Stimulated activated naive B cell treated with anti-CD40 and anti-IgM and Interleukin-4, amounts not matched to agents 10 μg/mL and 1 μg/mL and 100 μg/mL, for 72 hours (primary cell): ENCODE measurements at places on chromosomes 5 and 9.

- DNase-seq: no peak
These were observed 72.0 kb downstream of the ACTBL2 start for GRCh38 chr5:57410374-57411320.

- DNase-seq: no peak
These were observed 619.4 kb downstream of the SLCO4C1 start for GRCh38 chr5:101676646-101677045.

- no peak for DNase-seq
These were observed 10.4 kb downstream of the CXXC5 start for GRCh38 chr5:139658501-139658927.

DNA sequence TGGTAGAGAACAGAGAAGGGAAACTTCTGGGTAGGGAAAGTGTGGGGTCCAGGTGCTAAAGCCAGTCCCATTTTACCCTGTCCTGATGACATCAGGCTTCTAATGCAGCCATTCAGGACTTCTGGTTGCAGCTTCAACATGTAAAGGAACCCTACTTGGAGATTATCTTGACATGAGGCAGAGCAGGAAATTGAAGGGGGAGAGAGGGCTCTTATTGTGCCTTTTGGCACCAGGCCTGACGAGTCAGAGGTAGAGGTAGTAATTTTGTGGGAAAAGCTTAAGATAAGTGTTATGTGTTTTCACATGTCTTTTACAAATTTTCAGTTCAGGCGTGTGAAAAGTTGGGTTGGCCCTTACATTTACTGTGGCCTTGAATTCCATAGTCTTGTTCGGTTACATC, 102.4 kb upstream of the APC start:
- DNase-seq: no peak

- no peak for DNase-seq
These were observed 58.7 kb upstream of the SPATA31C2 start for GRCh38 chr9:88197016-88197415.

DNA sequence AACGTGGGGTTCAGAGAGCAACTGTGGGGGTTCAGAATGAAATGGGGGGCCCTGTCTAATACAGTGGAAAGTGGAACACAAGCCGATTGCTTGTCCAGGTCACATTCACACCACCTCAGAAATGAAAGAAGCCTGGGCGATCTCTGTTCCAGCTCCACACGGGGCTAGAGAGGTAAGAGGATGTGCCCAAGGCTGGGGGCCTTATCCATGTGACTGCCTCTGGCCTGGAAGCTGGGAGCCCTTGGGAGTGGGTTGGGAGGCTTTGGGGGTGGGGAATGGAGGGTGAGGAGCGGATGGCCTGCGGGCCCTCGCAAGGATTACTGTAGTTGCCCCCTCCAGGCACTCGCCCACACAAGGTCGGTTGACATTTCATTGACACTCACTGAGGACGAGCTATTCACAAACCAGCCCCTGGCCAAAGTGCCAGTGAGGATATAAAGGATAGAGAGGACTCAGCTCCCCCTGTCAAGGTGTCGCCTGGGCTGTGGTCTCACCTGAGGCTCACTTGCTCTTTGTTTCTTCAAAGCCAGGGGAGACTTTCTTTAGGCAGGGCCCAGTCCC, 86.7 kb downstream of the LIFR start:
- no peak for DNase-seq

- DNase-seq: peak; percentile 73
These were observed 74.5 kb downstream of the MAPKAP1 start for GRCh38 chr9:125632321-125633115.

DNA sequence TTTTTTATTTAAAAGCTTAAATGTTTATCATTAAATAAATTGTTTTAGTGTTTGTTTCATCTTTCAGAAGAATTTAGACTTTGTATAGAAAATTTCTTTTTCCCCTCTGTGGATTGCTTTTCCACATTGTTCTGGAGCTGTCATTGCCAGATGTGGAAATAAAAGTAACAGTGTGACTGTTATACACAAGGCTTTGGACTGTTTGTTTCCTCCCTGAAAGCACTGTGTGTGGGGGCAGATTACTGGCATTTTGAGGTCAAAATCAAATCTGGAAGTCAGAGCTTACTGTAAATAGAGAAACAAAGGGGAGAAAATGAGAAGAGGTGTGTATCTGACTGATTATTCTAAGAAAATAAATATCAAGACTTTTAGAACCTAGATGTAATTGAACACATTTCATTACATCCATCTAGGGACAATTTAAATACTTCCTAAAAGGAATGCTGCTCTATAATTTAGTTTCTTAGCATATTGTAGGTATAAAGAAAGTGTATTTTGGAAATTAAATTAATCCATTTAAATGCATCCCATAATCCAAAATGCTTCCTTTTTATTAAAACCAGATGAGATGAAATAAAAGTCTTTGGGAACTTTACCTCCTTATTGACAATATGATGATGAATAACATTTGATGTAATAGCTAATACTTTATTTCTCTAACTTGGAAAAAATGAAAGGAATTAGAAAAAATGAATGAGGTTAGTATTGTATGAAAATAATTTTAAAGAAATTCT, 51.9 kb downstream of the ERCC6L2 start:
- DNase-seq: no peak

- no peak for DNase-seq
These were observed 14.4 kb downstream of the FAM200C start for GRCh38 chr5:160385496-160385895.

DNA sequence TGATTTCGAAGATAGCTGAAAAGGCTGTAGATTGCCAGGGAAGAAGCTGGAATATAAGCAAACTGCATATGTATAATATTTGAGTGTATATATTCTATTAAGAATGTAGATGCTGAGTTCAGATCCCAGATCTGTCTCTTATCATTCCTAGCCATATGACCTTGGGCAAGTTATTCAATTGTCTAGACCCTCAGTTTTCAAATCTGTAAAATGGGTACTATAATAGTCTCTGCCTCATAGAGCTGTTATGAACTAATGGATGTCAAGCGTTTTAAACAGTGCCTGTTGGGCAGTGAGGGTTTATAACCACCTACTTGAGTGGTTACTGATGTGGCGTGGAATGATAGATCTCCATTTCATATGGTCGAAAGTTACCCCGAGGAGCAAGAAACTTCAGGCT, 130.4 kb downstream of the GAS1 start:
- DNase-seq: no peak

DNA sequence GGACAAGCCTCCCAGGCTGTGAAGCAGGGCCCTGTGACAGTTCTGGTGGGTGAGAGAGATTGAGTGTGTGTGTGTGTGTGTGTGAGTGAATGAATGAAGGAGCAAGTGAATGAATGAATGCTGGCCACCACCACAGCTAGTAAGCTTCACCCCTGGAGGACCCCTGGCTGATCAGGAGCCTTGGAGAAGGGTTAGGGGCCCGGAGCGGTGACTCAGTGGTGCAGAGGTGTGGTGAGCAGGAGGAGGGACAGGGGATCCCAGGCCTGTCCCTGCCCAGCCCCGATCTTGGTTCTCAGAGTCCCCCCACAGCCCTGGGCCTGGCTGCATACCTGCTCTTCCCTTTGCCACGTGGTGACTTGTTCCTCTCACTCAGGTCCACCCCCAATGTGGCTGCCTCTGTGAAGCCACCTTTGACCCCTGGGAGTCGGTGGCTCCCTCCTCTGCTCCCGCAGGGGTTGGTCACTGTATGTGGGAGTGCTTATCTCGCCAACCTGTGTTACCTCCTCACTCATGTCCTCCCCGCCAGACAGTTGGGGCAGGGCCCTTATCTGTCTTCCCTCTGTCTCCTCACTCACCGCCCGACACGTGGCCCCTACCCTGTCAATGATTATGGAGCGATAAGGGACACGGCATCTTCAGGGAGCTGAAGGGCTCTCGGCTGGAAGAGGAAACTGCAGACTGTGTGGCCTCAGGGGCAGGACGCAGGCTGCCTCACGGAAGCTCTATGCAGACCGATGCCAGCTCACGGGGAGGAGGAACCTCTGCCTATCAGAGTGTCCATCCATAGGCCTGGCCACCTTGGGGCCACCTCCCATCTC, 99.9 kb upstream of the PITX1 start:
- no peak for DNase-seq

DNA sequence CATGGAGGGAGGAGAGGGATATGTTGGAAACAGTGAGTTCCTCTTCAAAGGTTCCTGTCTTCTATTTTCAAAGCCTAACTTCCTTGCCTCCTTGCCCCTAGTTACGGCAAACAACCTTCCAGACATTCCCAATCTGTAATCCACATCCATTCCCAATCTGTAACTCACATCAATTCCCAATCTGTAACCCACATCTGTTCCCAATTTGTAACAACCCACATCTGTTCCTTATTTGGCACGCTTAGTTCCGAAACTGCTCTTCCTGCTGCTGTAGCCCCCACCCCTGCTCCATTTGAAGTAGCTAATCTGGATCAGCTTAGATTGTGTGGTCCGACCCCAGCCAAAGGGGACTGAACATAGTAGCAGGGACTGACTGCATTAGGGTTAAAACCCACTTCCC, 23.9 kb upstream of the IDNK start:
- DNase-seq: no peak

- no peak for DNase-seq
These were observed 148.8 kb upstream of the FREM1 start for GRCh38 chr9:15059003-15059402.

DNA sequence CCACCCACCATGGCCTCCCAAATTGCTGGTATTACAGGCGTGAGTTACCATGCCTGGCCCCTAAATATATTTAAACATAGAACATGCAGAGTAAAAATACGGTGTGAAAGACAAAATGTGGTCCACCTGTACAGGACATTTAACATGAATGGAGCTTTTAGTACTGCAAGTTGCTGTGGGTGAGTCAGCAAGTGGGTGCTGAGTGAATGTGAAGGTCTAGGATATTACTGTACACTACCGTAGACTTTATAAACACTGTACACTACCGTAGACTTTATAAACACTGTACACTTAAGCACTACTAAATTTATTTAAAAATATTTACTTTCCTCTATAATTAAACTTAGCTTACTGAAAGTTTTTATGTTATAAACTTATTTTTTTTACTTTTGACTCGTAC, 317.8 kb downstream of the PRDM9 start:
- DNase-seq: no peak

- DNase-seq: no peak
These were observed 10.5 kb upstream of the NDST1 start for GRCh38 chr5:150497274-150497988.

DNA sequence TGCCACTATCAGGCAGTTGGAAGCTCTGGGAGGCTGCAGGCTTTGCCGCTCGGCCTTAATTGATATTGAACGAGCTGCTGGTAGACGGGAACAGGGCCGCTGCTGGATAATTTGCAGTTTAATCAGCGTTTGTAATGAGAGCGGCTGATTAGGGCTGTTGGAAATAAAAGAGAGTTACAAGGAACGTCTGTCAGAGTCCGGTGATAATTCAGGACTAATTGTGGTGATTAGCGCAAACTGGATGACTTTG, 68.2 kb upstream of the TBCA start:
- no peak for DNase-seq

GRCh38 chr5:62653001-62653863, 74.6 kb downstream of the LRRC70 start:
- no peak for DNase-seq

DNA sequence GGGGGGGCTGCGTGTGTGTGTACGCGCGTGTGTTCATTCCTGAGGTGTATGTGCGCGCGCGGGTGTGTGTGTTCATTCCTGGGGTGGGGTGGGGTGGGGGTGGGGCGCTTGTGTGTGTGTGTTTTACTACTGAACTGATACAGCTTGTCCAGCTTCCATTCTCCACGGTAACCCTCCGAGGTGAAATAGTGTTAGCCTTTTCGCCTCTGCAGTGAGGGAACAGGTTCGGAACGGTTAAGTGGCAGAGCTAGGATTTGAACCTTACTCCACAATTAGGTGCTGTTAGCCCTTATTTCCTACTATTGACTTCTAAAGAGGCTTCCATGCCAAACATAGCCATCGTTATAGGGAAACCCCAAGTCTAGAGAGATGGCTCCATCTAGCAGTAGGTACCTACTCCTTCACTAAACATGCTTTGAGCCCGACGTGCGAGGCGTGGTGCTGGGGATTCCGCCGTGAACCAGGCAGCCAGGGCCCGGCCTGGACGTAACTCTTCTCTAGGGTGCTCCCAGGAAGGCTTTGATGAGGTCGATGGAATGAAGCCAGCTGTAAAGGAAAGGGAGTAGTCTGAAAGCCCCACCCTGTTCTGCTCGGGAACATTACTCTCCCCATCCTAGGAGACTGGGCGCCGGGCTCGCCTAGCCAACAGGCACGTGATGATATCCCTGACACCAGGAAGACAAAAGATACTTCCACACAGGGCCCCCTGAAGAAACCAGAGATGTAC, 782 bp upstream of the SKP1 start:
- DNase-seq: no peak

DNA sequence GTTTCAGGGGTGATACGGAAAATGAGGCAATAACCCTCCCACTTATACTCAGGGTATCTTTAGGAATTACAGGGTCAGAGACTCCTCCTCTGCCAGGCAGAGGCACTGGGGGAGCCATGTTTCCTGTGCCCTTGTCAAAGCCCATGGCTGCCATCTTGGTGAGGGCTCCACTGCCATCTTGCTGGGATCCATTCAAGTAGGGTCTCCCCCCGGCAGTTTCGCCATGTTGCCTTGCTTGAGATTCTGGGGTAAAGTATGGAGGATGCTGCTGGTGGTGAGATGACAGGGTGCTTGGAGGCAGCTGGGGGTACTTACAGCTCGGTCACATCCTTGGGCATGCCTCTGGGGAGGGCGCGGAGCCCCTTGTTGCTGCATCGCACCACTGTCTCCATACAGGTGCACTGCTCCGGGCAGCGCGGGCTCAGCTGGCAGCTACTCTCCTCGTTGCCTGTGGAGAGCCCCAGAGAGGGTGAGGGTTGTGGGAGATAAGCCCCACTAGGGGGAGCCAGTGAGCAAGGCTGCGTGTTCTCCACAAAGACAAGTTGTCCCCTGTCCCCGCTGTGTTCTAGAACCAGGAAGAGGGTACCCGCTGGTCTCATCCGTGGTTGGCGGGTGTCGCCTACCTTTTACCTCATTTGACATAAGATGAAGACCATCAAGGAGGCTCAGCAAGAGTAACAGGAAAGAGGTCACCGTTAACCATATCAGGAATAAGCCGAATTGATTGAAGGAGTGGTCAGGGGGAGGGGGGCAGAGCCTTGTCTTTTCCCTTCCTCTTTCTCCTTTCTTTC, 169.0 kb upstream of the PANK3 start:
- DNase-seq: peak; percentile 13

DNA sequence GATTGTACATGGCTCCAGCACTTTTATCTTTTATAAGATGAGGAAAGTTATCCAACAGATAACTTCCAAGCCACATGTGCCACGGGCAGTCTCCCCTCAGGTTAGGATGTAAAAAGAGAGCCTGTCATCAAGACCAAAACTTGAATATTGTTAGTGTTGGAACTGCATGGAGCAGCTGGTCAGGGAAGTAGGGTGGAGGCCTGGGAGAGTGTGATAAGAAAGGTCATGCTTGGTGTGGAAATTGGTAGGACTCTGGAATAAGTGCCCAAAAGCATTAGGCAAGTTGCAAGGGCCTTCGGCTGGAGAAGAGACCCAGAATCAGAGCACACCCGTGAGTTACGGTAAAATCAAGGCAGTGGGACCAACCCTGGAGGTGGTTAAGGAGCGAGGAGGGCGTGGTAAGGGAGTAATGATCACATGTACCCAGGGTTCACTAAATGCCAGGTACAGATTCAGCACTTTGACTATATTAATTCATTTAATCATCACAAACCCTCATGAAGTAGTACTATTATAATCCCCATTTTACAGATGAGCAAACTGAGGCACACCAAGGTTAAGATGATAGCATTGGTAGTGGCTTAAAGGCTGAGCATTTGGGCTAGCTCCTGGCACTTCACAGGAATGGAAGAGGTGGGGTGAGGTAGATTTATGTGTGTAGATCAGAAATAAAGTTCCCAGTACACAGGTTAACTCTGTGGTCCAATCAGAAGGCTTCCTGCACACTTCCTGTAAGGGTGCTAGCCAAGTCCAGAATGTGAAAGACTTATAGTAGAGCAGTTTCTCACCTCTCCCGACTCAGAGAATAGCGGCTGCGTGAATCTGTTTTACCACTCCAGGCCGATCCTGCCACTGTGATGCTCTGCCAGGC, 96.5 kb upstream of the ZNF608 start:
- DNase-seq: no peak
